Bronchial smooth muscle cell (primary cell): ENCODE measurements at places on chromosomes 3 and 15. TPM values are rescaled to one million over a fixed set of nuclear protein-coding genes. Genes with fewer than 3 reads are reported as not detected.

The CKMT1B gene
- total RNA-seq, result not detected in 2 replicates

The GADL1 gene
- 1.1 and 1.9 TPM in 2 replicates for total RNA-seq

The AHSG gene
- total RNA-seq, result not detected in 2 replicates

The ATP6V1A gene
- total RNA-seq, result 61.8 and 79.1 TPM in 2 replicates

The BCHE gene
- 0.77 and 10.4 TPM in 2 replicates for total RNA-seq

The PARP6 gene
- total RNA-seq, result 12.3 and 18.1 TPM in 2 replicates

The TNNC1 gene
- 0.43 and 0.63 TPM in 2 replicates for total RNA-seq

The AP3B2 gene
- total RNA-seq, result 0.79 and 1.0 TPM in 2 replicates

The TMEM89 gene
- not detected in 2 replicates for total RNA-seq

The TBC1D2B gene
- 44.6 and 47.5 TPM in 2 replicates for total RNA-seq

The GAP43 gene
- 3.9 and 6.1 TPM in 2 replicates for total RNA-seq

The ROBO2 gene
- total RNA-seq, result 0.17 and 0.95 TPM in 2 replicates

The GOLGA8R gene
- total RNA-seq, result 2.7 TPM in 2 replicates

The GOLGA8A gene
- total RNA-seq, result 4.8 and 13.2 TPM in 2 replicates

The SPESP1 gene
- 6.8 and 14.3 TPM in 2 replicates for total RNA-seq

The AADACL2 gene
- total RNA-seq, result not detected in 2 replicates

The PCOLCE2 gene
- total RNA-seq, result 122 and 144 TPM in 2 replicates

The SLC22A14 gene
- under 0.01 and 0.17 TPM in 2 replicates for total RNA-seq

The LARP6 gene
- 83.7 and 93.6 TPM in 2 replicates for total RNA-seq

The ROPN1 gene
- total RNA-seq, result not detected in 2 replicates

The LRRC31 gene
- not detected in 2 replicates for total RNA-seq

The IVD gene
- 30.3 and 38.5 TPM in 2 replicates for total RNA-seq

The PLCB2 gene
- total RNA-seq, result under 0.01 and 0.16 TPM in 2 replicates

The MESP1 gene
- total RNA-seq, result 0.17 and 0.79 TPM in 2 replicates

The FANCD2OS gene
- total RNA-seq, result not detected in 2 replicates

The WNT7A gene
- not detected in 2 replicates for total RNA-seq

The FBXL22 gene
- total RNA-seq, result under 0.01 and 0.16 TPM in 2 replicates

The KIF23 gene
- total RNA-seq, result 2.3 and 5.7 TPM in 2 replicates

The CFAP100 gene
- not detected in 2 replicates for total RNA-seq

The NEK11 gene
- 8.4 and 12.1 TPM in 2 replicates for total RNA-seq

The NRG4 gene
- not detected in 2 replicates for total RNA-seq

The OR5AC2 gene
- total RNA-seq, result not detected in 2 replicates

The GOLGA6D gene
- under 0.01 TPM in 1 of 2 replicates, not detected in the other for total RNA-seq

The CLRN1 gene
- total RNA-seq, result not detected in 2 replicates
